Fibroblast of skin of left biceps (primary cell): ENCODE measurements at places on chromosomes 13 and 19.

DNA sequence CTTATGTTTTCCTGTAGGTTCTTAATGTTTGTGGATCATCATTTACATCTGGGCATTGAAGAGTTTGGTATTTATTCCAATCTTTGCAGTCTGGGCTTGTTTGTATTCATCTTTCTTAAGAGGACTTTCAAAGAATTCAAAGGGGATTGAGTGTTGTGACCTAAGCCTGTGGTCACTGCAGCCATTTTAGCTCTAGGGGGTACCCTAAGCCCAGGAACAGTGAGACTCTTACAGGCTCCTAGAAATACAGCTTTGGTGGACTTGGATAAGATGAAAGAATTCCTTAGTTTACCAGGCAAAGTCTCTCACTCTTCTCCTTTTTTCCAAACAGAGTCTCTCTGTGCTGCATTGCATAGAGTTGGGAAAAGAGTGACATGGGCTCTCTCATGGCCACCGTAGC, 2539.0 kb upstream of the PCDH20 start:
- DNase-seq: no peak

- DNase-seq: peak; percentile 55
Measured at GRCh38 chr19:44657211-44657921, 13.7 kb downstream of the PVR start.

- no peak for DNase-seq
Measured at GRCh38 chr13:46595136-46595884, 42.3 kb downstream of the LRCH1 start.

GRCh38 chr19:34215666-34216038, 38.7 kb upstream of the GARRE1 start:
- no peak for DNase-seq

DNA sequence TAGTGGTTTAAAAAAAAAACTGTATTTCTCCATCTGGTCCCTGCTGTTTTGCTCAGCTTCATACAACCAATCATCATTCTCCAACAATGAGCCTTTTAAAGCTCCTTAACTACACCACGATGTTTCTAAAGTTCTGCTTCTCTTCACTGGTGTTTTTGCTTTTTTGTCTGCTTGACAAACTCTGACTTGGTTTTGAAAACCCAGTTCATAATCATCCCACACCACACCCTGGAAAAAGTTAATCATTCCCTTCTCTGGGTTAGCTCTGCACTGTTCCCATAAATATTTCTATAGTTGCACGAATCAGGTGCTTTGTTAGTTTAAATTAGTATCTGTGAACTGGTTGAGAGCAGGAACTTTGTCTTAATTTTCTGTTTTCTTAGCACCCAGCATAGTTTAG, 217.1 kb downstream of the ENOX1 start:
- no peak for DNase-seq

GRCh38 chr13:111288276-111288675, 32.2 kb upstream of the TEX29 start:
- DNase-seq: no peak

- no peak for DNase-seq
Measured at GRCh38 chr19:7236153-7236552, 58.1 kb downstream of the INSR start.

GRCh38 chr13:41241626-41242025, 21.8 kb downstream of the MTRF1 start:
- no peak for DNase-seq

- DNase-seq: no peak
Measured at GRCh38 chr13:99059498-99060075, 81.7 kb upstream of the DOCK9 start.

- DNase-seq: no peak
Measured at GRCh38 chr13:99636728-99637353, 135.6 kb downstream of the TM9SF2 start.

DNA sequence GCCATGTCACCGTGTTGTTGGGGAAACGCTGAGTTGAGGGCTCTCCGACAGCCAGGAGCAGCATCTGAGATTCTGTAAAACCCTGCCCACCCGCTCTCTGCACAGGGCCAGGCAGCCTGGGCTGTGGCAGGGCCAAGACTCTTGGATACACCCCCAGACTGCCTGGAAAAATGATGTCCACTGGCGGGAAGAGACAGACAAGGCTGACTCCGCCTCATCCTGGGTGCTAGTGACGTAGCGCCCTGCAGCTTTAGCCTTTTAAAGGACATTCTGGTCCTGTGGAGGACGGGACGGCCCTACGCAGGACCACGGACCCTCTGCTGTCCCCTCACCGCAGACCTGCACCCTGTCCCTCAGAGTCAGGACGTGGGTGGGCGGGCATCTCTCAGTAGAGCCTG, 20.7 kb upstream of the LILRA2 start:
- DNase-seq: no peak

- DNase-seq: no peak
Measured at GRCh38 chr19:35689836-35690235, 14.5 kb upstream of the ZBTB32 start.

- no peak for DNase-seq
Measured at GRCh38 chr13:113969973-113970611, 3.8 kb downstream of the C13orf46 start.

- no peak for DNase-seq
Measured at GRCh38 chr13:51920786-51921185, 59.0 kb downstream of the CCDC70 start.

GRCh38 chr19:30085394-30085793, 143.4 kb downstream of the URI1 start:
- DNase-seq: no peak

GRCh38 chr13:111555903-111556302, 235.5 kb downstream of the TEX29 start:
- DNase-seq: no peak

GRCh38 chr13:98541701-98542203, 35.2 kb downstream of the STK24 start:
- no peak for DNase-seq

DNA sequence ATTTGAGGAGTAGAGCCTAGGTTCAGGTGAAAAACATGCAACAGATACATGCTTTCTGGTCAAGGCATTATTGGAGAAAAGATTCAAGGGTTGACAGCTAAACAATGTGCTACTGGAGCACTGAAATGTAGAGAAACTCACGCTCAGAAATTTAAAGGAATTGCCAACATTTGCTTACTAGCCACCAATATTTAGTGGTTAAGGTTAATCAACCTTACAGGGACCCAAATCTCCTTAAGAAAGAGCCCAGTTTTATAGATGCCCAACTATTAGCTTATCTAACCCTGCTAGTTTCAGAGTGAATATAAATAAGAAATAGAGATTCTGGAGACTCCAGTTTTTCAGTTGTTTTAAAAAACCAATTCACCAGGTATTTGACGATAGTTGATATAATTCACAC, 203.6 kb downstream of the DACH1 start:
- DNase-seq: no peak

DNA sequence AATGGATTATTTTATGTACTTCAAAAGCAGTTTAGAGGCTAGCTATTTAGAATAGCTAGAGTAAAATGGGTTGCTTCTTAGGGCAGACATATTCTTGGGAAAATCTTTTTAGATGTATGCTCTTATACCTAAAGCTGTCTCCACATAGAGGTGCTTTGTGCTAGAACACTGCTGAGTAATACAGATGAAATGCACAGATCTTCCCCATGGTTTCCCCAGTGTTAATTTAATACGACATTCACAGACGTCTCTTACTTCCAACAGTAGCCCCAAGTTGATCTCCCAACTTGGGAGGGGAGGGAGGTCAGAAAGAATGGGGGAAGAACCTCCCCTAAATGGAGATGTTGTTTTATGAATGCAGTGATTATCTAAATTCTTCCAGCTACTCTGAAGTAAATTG, 16.9 kb downstream of the NALCN start:
- no peak for DNase-seq

- DNase-seq: no peak
Measured at GRCh38 chr13:37775871-37776270, 93.7 kb downstream of the TRPC4 start.

DNA sequence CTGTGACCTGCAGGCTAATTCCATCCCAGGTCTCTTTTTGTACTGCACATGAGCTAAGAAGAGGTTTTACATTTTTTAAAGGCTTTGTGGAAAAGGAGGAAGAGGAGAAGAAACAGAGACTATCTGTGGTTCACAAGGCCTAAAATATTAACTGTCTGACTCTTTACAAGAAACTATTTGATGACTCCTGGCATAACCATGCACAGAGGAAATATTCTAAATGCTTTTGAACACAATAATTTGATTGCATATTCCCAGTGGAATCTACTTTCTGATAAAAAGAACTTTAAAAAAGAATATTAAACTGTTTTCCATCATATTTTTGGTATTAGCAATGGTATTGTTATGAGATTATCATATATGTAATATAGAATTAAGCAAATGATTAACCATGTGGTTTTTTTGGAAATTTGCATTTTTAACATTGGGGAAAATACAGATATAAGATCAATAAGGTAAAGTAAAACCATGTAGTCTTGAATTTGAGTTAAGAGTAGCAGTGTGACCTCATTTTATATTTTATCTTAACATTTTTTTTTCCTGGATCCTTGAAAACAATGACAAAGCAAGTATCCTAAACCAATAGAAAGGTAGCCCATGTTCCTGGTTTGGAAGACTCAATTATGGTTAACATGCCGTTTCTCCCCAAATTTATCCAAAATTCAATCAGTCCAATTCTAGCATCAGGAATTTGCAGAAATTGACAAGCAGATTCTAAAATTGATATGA, 251.0 kb downstream of the UQCRFS1 start:
- peak; percentile 77 for DNase-seq

DNA sequence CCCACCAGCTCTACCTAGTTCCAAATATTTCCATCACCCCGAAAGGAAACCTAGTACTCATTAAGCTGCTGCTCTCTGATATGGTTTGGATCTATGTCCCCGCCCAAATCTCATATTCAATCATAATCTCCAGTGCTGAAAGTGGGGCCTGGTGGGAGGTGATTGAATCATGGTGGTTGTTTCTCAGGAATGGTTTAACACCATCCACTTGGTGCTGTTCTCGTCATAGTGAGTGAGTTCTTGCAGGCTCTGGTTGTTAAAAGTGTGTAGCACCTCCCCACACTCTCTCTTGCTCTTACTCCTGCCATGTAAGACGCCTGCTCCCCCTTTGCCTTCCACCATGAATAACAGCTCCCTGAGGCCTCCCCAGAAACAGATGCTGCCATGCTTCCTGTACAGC, 43.4 kb upstream of the MED4 start:
- DNase-seq: no peak

DNA sequence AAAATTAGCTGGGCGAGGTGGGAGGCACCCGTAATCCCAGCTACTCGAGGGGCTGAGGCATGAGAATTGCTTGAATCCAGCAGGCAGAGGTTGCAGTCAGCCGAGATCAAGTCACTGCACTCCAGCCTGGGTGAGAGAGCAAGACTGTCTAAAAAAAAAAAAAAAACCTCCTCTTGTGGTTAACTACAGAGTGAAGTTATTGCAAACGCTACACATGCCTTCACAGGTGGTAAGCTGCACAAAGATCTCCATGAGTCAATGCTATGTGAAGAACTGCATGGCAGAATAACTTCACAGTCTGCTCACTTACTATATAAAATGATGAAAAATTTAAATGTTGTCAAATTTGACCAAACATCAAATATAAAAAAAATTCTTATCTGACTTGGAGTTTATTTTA, 436.8 kb downstream of the FGF14 start:
- DNase-seq: no peak

DNA sequence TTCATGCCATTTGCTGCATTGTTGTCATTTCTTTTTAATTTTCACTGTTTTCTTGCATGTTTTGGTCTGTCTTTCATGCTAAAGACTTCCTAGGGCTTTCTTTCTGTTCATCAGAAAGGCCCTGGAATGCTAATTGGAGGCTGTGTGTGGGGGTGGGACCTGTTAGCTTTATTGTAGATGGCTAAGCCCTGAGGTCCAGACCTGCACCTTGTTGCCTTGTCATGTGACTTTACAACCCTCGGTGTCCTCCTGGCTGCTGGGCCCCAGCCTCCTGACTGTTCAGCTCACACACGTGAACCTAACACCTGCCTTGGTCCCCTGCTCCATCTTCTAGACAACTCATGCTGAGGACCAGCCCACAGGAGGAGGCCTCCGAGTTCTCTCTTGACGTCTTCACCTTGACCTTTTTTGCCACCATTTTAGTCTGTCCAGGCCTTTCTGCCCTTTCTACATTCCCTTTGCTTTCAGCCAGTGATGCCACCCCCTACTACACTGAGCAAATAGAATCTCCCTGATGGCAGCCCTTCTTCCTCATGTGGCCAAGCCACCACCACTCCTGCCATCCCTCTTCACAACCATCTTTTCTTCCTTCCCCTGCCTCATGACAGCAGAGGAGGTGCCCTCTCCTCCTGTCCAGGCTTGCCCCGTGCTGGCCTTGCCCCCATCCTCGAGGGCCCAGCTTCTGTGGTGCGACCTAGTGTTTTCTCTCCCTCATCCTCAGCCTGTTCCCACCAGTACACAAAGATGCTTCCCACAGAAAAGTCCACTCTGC, 41.4 kb upstream of the GPI start:
- no peak for DNase-seq

GRCh38 chr13:98293570-98294142, 116.6 kb upstream of the RNF113B start:
- no peak for DNase-seq

DNA sequence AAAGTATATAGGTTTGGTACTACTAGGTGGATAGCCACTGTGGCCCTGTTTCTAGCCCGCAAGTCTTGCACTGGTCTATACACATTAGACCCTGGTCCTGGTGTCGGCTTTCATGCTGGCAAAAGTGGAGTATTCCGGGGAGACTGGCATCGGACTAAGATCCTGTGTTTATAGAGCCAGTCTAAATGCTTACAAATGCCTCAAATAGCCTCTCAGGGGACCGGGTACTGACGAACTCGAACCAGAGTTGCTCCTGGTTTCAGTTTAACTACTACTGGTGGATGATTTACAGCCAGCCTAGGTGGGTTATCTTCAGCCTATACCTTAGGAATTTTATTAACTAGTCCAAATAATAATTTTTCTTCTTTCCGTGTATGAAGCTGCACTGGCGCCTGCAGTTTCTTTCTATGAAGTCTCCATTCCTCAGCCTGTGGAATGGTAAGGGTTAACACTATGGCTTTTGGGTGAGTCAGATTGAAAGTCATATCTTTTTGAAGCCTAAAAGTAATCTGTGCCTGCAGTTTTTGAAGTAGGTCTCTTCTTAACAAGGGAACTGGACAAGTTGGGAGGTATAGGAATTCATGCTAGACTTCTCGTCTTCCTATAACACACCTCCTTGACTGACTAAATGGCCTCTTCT, 51.3 kb downstream of the OR10H4 start:
- DNase-seq: no peak

DNA sequence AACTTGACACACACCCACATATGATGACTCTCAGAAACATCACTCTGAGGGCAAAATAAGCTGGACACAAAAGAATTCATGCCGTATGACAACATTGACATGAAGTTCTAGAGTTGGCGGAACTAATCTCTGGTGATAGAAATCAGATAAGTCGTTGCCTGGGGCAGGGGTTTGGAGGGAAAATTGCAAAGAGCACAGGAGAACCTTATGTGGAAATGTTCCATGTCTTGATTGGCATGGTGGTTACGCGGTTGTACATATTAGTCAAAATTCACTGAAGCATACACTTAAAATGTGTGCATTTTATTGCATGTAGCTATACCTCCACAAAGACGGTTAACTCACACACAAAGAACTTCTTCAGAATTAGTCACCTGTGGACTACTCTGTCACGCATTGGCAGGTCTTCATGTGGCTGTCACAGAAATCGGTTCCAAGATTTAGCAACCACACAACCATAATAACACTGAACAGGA, 137.8 kb upstream of the GJB6 start:
- no peak for DNase-seq
